ENCODE measurements at places on chromosomes 7 and 10.
A peak's percentile ranks its signal among the peaks of the same experiment; 100 is the strongest.

- no peak for DNase-seq
Observed at GRCh38 chr7:3605222-3605621, 304.2 kb downstream of the SDK1 start.

DNA sequence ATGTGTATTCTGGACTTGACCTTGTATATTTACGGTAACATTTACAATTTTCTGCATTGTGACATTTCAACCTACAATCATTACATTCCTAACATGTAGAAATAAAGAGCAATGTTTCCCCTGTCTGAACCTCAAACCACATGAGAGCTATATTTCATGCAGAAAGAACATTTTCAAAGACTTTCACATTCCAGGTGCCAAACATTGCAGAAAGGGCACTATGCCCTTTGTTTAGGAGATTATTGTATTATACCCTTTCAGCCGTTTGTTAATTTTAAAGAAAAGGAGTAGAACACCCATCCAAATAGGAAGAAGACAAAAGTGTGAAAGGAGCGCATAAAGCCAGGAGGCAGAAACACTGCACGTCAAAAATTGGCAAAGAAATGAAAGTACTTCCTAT lies 260.4 kb downstream of the RELN start:
- DNase-seq = no peak

- no peak for DNase-seq
Observed at GRCh38 chr7:24169077-24169624, 114.8 kb upstream of the NPY start.

GRCh38 chr7:20188567-20188966 lies 28.6 kb downstream of the MACC1 start:
- DNase-seq = no peak

DNA sequence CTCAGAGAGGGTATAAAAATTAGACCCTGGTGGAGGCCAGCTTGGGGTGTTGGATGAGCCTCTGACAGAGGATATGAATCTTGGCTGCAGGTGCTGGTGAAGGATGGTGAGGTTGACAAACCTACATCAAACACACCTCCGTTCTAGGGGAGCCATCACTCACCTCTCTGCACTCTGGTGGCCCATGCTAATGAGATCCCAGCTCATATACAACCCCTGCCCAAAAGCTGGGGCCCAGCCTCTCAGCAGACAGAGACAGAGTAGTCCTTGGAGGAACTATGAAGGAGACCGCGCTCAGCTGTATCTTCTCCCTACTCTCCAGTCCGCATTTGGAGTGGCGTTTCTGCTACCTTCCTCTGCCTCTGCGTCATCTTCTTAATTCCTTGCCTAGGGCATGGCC lies 83.1 kb upstream of the SORCS3 start:
- DNase-seq = no peak

- DNase-seq = no peak
Observed at GRCh38 chr7:31775556-31775955, 88.5 kb downstream of the PPP1R17 start.

DNA sequence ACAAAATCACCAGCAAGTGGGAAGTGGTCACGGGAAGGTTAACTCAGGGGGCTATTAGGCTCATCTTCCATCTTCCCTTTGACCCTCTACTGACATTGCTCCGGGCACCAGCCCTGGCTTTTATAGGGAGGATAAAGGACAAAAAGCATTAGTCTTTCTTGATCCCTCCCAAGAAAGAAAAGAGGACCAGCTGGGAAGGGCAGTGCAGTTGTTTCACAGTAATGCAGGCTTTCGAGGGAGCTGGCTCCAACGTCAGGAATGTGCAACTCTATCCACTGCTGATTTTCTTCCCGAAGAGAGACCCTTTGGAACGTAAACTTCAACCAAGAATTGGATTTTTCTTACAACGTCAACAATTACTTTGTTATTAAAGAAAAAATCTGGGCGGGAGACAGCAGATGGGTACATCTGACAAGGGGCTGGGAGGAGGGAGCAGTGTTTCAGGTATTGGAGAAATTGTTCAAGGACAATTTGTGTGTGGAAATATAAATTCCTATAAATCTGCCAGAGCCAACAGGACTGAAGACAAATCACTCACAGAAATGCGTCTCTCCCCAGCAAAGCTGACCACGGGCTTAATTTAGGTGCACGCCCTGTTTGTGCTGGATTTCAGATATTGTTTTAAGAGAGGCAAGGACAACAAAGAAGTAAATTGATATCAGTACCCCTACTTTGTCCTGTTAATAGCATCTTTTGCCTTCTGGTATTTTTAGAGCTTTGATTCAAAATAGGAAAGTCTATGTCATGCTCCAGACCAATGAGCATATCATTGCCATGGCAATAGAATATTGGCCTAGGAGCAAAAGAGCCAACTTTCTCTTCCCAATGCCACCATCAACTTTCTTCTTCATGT lies 23.4 kb upstream of the ARID5B start:
- no peak for DNase-seq

GRCh38 chr10:129517680-129518057 lies 50.6 kb downstream of the MGMT start:
- peak; percentile 55 for DNase-seq

- no peak for DNase-seq
Observed at GRCh38 chr10:101682172-101682825, 12.7 kb downstream of the FBXW4 start.

- no peak for DNase-seq
Observed at GRCh38 chr7:43569424-43569823, 13.5 kb upstream of the STK17A start.

DNA sequence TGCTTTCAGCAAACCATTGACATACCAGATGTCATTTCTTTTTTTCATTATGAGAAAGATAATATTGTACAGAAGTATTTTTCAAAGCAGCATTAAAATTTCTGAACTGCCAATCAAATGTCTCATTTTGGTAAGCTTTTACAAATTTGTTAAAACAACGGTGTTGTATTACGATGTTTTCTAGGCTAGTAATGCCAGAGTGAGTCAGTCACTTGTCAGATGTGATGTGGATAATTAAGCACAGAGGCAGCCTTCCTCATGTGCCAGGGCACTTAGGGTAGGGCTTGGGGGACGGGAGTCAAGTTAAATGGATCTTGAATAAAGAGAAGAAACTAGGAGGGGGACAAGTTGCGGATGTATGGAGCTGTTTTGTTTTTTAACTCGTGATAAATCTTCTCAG lies 10.1 kb downstream of the PSTK start:
- DNase-seq = no peak

DNA sequence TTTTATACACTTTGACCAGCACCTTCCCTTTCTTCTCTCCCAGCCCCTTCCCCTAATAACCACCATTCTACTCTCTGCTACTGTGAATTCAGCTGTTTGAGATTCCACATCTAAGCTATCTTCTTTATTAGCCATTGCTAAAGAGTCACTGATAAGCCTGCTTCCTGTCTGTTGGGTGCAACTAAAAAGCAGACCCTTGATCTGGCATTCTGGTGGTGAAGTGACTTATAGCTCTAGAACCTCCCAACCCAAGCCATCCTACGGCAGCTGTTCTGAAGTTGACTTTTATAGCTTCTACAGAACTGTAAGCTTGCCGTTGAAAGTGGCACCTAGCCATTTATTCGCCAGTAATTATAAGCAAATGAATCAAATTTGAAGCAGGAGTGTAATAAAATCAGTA lies 105.6 kb downstream of the AHR start:
- no peak for DNase-seq

GRCh38 chr7:32223721-32224120 lies 153.5 kb upstream of the PDE1C start:
- no peak for DNase-seq

DNA sequence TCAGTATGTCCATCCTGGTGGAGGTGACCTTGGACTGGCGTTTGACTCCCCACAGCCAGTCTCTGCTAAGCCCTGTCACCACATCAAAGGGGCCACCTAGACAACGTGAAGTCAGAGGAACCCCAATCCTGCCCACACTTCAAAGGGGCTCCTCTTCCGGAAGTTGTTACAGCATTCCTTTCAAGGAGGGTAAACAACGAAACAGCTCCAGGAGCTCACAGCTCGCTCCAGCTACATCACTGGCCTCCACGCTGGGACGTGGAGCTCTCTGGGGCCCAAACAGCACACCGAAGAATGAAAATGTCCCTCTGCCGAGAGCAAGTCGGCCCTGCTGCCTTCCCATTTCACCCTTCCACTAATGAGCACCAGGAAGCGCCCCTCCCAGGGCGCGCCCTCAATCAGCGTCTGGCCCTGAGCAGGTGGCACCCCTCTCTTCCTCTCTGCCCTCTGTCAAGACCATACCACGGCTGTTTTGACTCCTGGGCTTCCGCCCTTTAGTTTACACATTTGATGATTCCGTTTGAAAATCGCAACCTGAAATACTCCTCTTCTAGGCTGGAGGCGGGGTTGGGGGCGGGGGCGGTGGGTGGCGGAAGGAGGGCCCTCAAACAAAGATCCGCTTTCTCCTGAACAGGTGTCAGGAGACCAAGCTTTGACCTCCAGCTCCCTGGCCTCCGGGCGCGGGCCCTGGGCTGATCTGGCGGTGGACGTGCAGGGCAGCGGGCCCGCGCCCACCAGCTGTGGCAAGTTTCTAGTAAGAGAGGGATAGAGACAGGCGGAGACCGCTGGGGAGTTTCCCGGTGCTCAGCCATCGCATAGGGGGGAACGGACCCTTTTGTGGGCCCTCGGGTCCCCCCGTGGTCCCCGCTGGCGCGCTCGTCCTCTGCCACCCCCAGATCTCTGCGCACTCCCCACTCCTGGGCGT lies 53.1 kb upstream of the KDM7A start:
- DNase-seq = peak; percentile 77
